ENCODE measurements at places on chromosomes 13 and 19. TPM values are rescaled to one million over a fixed set of nuclear protein-coding genes. Genes with fewer than 3 reads are reported as not detected.

- no peak for DNase-seq
Measured at GRCh38 chr13:89862011-89862690, 1485.3 kb upstream of the MIR17HG start.

DNA sequence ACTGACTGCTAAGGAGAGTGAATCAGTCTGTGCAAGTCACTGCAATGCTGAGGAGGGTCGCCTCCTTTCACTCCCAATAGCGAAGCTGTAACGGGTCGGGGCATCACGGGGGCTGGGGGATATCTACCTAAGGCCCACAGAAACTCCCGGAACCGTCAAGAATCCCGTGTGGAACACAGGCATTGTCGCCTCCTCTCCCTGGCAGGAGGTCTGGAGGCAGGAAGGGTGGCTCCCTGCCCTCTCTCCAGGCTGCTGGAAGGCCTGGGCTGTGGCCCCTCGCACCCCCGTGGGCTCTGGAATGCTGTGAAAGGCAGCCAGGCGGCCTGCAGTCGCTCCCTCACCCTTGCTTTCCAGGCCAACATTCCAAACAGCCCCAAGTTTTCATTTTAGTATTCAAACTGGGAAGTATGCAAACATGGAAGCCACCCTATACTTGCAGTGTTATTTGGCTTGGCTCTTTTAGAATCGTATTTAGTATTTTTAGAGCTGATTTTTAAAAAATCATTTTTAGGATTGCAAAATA lies 109.4 kb downstream of the CRYL1 start:
- no peak for DNase-seq

The KASH5 gene
- total RNA-seq, result not detected

GRCh38 chr13:21289475-21289874 lies 113.0 kb downstream of the MRPL57 start:
- DNase-seq, result no peak

DNA sequence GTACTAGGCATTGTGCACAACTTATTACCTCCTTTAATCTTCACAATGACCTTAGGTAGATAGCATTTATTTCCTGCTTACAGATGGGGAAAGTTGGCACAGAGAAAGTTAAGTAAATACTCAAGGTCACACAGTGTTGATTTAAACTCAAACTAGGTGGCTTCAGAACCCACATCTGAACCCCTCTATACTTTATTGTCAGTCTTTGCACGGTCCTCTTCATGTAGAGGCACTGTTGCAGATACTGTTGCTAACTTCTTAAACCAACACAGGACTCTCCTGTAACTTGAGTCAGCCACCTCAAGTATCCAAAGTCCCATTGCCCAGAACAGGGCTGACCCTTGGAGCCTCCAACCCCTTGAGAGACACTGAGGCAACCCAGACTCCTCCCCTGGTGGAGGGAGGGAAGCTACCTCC lies 48.8 kb downstream of the FRY start:
- no peak for DNase-seq

GRCh38 chr13:27182844-27183497 lies 11.4 kb upstream of the USP12 start:
- DNase-seq, result peak; percentile 89

DNA sequence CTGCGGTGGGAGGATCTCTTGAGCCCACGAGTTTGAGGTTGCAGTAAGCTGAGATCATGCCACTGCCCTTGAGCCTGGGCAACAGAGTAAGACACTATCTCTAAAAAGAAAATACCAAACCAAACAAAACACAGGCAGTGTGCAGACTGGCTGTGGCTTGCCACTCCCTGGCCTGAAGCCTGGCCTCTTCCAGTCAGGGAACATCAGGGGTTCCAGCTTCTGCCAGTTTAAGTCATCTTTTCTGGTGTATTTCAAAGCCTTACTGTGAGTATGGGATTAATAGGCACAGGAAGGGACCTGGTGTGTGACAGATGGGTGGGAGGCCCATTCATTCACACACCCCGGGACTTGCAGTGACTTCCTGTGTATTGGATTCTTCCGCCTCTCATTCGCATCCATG lies 27.0 kb upstream of the F2RL3 start:
- no peak for DNase-seq

DNA sequence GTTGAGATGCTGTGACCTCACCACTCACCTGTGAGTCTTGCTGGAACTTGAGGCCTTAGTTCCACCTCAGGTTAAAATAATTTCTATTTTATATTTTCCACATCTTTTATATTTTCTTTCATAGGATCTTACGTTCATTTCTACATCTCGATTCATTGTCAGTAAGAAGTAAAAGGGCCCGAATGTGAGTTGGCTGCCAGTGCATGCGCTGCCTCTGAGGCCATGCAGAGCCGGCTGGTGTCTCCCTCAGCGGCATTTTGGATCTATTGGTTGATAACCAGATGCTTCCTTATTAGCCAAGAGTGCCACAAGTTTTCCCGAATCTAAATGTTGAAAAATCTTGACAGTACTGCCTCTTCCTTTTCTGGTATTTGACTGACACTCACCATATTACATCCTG lies 347.3 kb downstream of the TEX29 start:
- DNase-seq, result peak; percentile 15

DNA sequence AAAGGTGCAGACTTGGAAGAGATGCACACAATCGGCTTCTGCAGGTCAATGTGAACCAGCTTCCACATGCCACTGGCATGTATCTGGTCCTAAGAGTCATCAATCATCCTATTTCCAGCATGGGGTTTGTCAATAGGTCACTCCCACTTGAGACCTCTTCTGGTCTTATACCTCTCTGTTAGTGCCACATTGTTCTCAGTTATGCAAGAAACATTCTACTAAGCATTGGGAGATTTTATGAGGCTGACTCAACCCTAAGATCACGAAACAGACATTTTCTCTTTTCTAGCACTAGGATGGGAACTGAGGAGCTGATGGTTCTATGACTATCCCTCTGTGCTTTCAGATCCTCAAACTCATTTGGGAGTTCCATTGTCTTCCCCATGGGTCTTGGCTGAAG lies 581.5 kb upstream of the KLF12 start:
- DNase-seq, result no peak
